ENCODE measurements at places on chromosomes 4 and X. TPM values are rescaled to one million over a fixed set of nuclear protein-coding genes. Genes with fewer than 3 reads are reported as not detected.

DNA sequence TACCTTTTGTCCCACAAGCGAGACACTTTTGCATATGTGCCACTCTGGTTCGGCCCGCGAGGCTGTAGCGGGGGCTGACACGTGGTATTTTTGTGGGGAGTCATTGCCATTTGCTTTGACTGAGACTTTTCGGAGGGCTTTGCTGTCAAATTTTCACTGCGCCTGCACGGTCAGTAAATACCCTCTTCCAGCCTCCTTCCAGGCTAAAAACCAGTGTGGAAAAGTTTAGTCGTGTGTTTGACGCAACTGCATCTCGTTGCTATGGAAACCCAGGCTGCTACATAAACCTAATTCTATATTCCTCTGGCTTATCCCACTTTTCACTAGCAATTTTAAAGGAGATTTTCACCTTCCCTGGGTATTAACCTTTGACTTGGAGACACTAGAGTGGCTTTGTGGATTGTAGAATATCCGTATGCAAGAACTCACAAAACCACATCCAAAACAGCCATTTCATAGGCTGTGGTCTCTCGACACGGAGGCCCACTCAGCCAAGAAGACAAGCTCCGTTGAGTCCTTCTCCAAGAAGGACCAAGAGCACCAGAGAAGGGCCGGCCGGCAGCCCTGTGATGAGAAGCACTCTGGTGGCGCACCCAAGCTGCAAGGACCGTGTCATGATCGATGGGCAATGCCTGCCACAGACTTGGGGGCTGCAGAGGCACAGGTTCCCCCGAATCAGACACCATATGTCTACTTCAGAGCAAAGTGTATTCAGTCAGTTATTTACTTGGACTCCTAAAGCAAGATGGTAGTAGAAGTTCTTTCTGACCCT is 38.4 kb upstream of the ENPP6 start:
- DNase-seq, result no peak

DNA sequence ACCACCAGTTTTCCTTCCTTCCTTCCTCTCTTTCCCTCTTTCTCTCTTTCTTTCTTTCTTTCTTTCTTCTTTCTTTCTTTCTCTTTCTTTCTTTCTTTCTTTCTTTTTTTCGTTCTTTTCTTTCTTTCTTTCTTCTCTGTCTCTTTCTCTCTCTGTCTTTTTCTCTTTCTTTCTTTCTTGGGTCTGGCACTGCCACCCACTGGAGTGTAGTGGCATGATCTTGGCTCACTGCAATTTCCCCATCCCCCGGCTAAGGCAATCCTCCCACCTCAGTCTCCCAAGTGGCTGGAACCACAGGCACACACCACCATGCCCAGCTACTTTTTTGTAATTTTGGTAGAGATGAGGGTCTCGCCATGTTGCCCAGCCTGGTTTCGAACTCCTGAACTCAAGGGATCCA is 51.6 kb upstream of the NHS start:
- DNase-seq, result no peak

TRIM75 gene
- not detected for total RNA-seq

NR3C2 gene
- 21.3 TPM for total RNA-seq

GRCh38 chr4:55143858-55144257 is 18.5 kb upstream of the KDR start:
- no peak for DNase-seq

DNA sequence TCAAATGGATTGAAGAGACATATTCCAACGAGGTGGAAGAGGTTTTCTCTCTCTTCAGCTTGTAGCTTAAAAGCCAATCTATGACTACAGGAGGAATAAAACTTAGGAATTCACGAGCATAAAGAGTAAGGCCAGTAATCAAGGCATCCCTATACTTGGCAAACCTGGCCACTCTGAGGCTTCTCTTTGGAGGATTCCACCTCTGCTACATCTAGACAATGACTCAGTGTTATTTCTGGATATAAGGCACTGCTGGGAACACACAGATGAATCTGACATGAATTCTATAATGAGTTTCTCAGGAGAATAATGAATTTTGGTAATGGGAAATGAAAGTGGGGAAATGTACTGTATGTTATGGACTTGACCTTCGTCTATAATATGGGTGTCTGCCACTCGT is 1015.8 kb upstream of the FTHL17 start:
- DNase-seq, result no peak

DNA sequence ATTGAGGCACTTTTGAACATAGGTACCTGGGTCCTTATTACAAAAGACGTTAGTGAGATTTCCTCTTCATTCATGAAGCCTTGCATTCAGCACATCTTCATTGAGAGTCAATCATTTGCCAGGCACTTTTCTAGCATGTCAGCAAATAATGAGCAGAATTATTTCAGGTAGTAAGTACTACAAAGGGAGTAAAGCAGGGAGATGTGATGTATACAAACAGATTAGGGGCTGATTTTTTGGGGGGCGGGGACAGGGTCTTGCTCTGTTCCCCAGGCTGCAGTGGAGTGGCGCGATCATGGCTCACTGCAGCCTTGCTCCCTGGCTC is 638 bp upstream of the CCKAR start:
- no peak for DNase-seq

DNA sequence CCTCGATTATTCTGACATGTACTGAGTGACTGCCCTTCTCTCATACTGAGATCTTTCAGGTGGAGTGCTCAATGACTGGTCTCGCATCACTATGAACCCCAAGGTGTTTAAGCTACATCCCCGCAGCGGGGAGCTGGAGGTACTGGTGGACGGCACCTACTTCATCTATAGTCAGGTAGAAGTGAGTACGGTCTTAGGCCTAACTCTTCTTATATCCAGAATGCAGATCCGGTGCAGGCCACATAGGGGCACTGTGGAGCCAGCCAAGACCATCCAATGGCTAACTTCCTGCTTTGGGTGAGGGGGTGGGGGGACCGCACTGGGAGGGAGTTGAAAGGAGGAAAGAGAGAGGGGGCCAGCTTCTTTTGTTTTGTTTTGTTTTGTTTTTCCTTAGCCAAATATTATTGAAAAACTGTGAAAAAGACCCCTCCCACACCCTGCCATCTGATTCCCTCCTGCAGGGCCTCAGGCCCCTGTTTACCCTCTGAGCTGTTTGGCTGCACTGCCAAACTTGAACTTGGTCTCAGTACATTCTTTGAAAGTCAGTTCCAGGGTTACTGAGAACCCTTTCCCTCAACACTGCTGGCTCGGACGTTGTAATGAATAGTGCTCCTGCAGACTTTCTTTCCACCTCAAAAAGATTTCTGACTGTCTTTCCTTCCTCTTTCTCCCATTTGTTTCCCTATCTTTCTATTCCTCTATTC is 16.2 kb downstream of the AWAT2 start:
- peak; percentile 2 for DNase-seq

DDX3X gene
- 289 TPM for total RNA-seq

IGSF1 gene
- total RNA-seq, result not detected

GRCh38 chr4:136241221-136241986 is 1290.9 kb downstream of the PCDH18 start:
- no peak for DNase-seq

GRCh38 chr4:73705056-73705432 is 35.3 kb upstream of the CXCL8 start:
- no peak for DNase-seq

GRCh38 chr4:109665783-109666485 is 37.3 kb downstream of the CASP6 start:
- DNase-seq, result no peak

SMR3B gene
- total RNA-seq, result not detected

DNA sequence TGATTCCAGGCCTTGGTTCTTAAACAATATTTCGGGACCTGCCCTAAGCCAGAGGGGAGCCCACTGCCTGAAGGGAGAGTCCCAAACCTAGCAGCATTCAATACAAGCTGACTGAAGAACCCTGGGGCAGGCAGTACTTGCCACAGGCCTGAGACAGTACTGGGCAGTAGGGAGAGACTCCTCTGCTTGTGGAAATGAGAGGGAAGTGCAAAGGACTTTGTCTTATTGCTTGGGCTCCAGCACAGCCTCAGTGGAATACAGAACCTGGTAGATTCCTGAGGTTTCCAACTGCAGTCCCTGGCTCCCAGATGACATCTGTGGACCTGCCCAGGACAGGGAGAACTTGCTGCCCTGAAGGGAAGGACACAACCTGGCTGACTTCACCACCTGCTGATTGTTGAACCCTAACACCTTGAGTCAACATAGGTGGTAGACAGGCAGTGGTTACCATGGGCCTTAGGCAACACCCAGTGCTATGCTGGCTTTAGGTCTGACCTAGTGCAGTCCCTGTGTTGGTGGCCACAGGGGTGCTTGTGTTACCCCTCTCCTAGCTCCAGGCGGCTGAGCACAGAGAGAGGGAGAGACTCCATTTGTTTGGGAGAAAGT is 20.3 kb upstream of the ABCG2 start:
- DNase-seq, result no peak

GRCh38 chr4:136342666-136343065 is 1189.6 kb downstream of the PCDH18 start:
- DNase-seq, result no peak

DNA sequence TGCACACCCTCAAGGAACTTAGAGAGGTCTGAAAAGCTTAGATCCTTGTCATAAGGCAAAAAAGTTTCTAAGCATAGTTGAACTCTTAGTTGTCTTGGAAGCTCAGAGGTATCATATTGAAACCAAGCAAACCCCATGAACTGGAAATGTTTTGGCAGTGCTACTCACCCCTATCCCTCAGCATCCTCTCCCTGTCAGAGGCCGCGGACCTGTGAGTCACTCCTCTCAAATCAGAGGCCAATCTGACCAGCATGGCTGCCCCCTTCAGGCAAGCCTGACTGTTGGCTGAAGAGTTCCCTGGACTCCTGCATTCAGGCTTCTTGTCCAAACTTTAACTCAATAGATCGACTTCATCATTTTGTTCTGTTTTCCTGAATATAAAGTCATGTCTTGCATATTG is 69.4 kb downstream of the KCNIP4 start:
- no peak for DNase-seq

FGFR3 gene
- not detected for total RNA-seq

GRCh38 chr4:146450524-146450923 is 71.2 kb downstream of the SLC10A7 start:
- DNase-seq, result no peak

- no peak for DNase-seq
Measured at GRCh38 chr4:76195326-76195725, 18.3 kb downstream of the SCARB2 start.

PDGFRA gene
- not detected for total RNA-seq

GRCh38 chrX:154458116-154458953 is at the start of gene PLXNA3:
PLXNA3 (plus strand) TSS chrX:154458281; CDS start chrX:154460184, 1,903 bp downstream.
- peak; percentile 86 for DNase-seq

DNA sequence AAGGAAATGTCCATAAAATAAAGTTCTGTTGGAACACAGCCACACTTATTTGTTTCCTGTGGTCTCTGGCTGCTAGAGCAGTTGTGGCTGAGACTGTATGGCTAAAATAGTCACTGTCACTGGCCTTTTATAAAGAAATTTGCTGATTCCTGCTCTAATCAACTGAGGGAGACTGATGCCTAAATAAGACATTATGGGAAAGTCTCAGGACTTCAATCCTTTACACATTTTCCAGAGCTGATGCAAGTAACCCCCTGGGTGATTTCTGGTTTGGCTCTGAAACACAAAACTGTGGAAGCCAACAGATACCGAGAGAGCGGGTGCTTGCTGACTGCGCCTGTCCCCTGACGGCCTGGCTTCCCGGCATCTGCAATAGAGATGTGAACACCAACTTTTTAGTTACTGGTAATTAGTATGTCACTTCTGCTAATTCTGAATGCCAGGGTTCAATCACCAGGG is 64.0 kb downstream of the POLR2B start:
- no peak for DNase-seq

NPY1R gene
- not detected for total RNA-seq

DNA sequence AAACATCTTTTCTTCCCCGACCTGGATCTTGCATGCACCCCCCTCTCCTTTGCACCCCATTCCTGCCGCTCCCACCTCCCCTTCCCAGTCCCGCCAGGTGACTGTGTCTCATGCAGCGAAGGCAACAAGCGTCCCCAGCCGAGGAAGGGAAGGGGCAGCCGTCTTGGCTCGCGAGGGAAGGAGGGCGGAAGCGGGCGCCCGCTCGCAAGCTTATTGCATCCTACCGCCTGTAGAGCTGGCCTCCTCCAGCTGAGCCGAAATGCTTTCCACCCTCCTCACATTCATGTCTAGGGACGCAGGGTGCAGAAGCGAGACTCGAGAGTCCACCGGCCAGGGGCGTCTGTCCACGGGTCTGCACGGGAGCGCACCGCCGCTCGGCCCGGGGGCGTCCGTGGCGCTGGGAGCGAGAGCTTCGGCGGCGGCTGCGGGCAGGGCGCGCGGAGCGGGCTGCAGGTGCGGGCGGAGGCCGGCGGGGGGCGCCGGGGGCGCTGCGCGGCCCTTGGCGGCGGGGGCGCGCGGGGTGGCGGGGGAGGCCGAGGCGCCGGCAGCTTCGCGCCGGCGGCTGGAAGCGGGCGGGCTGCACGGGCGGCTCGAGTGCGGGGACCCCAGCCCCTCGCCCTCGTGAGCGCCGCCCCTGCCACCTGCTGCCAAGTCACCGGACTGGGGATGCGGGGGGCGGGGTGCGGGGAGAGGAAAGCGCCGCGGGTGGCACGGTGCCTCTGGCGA is at the start of gene KCNIP4:
KCNIP4 (minus strand) TSS at position 426 of the 726 bp plus-strand sequence.
- no peak for DNase-seq

DNA sequence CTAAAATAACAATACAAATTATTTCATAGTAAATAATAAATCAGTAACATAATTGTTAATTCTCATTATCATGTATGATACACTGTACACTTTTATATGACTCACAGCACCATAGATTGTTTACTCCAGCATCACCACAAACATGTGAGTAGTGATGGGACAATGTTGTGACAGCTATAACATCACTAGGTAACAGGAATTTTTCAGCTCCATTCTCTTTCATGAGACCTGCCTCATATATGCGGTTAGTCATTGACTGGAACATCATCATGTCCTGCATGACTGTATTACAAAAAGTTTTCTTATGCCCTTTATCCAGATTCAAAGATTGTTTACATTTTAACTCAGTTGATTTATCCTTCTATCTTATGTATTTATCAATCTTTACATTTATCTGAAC is 1530.0 kb downstream of the PCDH18 start:
- DNase-seq, result no peak

DNA sequence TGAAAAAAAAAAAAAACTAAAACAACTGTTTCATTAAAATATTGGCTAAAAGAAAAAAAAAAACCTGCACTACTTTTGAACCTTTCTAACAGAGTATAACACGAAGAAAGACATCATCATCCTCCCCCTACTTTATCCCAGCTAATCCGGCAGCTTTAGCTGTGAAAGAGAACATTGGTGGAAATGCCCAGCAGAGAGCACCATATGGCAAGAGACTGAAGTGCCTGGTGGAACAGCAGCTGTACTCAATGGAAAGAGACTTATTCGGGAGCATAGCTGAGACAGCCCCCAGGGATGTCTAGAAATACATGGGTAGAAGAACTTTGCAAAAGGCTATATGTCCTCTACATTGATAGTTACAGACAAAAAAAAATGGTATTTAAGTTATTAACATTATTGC is 30.3 kb downstream of the STPG2 start:
- DNase-seq, result peak; percentile 26

GRCh38 chr4:147617841-147618691 is 869 bp downstream of the TMEM184C start:
- no peak for DNase-seq

- DNase-seq, result peak; percentile 52
Measured at GRCh38 chr4:184437565-184438265, 36.6 kb downstream of the IRF2 start.

- DNase-seq, result no peak
Measured at GRCh38 chrX:27751976-27752375, 55.8 kb upstream of the MAGEB10 start.

Data from B cell (primary cell).